ENCODE measurements at places on chromosomes 3 and 15. TPM values are rescaled to one million over a fixed set of nuclear protein-coding genes. Genes with fewer than 3 reads are reported as not detected.

NLGN1 gene
- 1.0 TPM for polyA plus RNA-seq

SLC9A9 gene
- 8.8 TPM for polyA plus RNA-seq

AGBL1 gene
- not detected for polyA plus RNA-seq

CYP8B1 gene
- 0.01 TPM for polyA plus RNA-seq

NR1I2 gene
- not detected for polyA plus RNA-seq

LYZL4 gene
- polyA plus RNA-seq, result not detected

KLHL40 gene
- 0.41 TPM for polyA plus RNA-seq

RAB6B gene
- polyA plus RNA-seq, result 3.2 TPM

MOBP gene
- 0.22 TPM for polyA plus RNA-seq

Data from adipose tissue (tissue), 3 donors.